ENCODE measurements at places on chromosomes 2 and 18.

- no peak for DNase-seq
Observed at GRCh38 chr2:105540642-105541041, 141.8 kb upstream of the FHL2 start.

DNA sequence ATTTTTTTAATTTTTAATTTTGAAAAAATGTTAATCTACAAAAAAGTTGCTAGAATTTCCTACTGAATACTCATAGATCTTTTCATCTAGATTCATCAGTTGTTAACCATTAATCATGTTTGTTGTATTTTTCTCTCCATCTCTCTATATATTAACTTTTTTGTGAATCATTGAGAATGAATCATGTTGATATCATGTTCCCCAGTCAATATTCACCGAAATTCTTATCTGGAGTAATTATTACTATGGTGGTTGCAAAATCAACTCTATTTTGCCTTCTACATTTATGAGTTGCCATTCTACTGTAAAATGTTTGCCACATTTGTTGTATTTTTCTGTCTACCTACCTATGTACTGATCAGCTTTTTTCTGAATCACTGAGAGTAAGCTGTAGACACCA is 154.0 kb downstream of the SPP2 start:
- no peak for DNase-seq

DNA sequence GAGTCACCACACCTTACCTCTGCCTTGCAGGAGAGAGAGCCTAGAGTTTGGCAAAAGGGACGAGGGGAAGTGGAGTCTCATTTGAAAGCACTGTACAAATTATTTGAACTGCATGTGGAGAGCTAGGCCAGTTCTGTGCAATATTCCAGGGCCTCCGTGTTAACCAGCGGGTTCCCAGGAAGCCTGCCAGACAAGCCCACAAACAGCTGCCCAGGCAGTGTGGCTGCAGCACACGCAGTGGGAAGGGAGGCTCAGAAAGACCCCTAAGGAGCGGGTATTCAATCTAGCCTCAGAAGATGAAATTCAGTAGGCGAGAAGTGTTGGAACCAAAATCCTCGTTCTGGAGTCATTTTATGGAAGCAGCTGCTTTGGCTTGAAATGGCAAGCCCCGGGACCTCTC is 30.7 kb downstream of the CNGA3 start:
- no peak for DNase-seq

- no peak for DNase-seq
Observed at GRCh38 chr2:10845640-10846039, 33.1 kb upstream of the PDIA6 start.

Data from NCI-H446 (cell line).